HAP-1 (cell line): ENCODE measurements at places on chromosomes 5 and 9.

DNA sequence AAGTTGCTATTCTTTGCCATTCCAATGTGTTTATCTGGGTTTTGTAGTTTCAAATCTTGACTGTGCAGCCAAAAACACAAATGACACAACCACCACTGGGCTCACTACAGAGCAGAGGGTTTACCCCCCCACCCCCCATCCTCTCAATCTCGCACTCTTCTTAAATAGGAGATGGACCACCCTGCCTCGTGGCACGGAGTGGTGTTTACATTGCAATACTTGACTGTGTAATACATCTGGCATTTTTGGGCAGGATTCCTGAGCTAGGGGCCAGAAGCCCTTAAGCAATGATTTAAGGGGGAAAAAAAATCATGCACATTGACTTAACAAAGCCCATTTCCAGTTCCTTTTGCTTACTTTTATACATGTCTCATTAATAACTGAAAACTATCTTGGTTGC is 19.0 kb downstream of the PTCH1 start:
- no peak for DNase-seq

DNA sequence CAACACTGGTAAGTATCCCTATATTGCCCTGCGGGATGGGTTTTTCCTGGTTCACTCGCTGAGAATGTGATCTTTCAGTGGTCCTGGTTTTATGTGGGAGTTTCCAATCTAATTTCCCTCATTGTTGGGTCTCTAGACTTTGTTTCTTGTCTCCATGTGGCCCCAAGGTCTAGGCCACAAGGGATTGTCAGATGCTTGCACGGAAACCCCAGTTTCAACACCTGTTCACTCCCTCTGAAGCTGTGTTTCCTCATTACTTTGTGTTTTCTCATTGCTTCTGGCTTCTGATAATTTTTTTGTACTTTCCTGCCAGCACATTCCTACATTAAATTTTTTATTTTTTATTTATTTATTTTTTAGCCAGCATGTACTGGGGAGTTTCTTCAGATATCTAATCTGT is 191.5 kb downstream of the TTLL11 start:
- DNase-seq, result no peak

DNA sequence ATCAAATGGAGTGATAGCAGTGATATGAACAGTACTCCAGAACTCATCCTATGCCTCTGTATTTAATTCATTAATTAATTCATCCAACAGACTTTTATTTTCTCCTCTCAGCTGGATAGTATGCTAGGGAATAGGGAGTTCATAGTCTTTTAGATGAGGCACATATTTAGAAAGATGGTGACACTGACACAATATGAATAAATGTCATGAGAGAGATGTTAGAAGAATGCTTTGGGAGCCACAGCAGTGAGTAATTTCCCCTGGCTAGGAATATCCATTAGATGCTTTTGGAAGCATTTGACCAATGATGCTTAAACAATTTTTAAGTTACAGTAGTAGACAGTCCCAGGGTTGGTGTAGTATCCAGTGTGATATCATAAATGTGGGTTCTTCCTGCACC is 428.7 kb upstream of the SGCD start:
- no peak for DNase-seq

DNA sequence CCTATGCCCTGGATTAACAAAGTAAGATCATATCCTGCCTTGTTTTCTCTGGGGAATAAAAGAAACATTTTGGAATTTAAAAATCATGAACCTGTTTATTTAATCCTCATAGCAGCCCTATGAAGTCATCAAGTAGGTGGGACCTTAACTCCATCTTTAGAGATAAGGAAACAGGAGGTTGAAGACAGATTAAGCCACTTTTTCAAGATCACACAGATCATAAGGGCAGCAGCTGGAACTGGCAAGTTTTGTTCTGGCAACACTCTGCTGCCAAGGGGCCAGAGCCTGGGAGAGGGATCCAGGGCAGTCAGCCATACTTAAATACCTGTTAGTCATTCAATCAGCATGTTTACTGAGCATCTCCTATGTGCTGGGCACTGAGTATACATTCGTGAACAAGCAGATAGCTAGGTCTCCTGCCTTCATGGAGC is 63.7 kb downstream of the SLC1A1 start:
- no peak for DNase-seq

- no peak for DNase-seq
Measured at GRCh38 chr5:139658501-139658927, 10.4 kb downstream of the CXXC5 start.

- no peak for DNase-seq
Measured at GRCh38 chr9:23672151-23672550, 153.9 kb downstream of the ELAVL2 start.

DNA sequence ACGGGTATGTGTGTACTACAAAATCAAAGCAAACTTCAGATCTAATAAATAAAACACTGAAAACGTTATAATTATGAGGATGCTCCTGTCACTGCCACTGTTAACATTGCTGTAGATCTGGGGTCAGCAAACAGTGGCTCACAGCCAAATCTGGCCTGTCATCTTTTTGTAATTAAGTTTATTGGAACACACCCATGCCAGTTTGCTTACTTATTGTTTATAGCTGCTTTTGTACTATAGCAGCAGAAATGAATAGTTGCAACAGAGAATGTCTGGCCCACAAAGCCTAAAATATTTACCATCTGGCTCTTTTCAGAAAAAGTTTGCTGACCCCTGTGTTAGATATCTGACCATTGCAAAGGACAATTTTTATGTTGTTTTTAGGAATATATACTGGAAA is 32.1 kb downstream of the PRRC1 start:
- DNase-seq, result peak; percentile 24

DNA sequence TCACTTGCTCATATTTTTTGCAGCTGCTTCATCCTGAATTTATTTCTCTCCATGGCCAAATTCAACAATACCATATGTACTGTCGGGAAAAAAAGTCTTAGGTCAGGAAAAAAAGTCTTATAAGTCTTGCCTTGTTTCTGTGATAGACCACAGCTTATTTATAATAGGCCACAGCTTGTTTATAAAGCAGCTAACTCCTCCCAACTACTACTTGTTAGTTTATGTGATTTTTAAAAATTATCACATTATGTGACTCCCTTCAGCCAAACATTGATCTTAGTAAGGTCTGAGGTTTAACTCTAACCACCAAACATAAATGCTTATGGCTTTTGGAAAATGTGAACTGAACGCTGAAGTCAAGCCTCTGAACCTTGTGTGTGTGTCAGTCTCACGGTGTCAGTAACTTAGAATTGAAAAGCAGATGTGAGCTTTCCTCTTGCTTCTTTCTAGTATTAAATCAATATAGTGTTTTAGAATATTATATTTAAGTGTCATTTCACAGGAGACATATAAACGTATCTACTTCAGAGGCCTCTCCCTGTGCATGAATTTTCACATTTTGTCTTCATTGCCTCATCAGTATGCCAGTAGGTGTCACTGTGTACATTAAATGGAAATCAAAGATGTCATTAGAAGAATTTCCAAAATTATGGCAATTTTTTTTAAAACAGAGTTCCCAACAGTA is 51.3 kb downstream of the SNX24 start:
- DNase-seq, result no peak

GRCh38 chr5:67495072-67495471 is 298.5 kb upstream of the CD180 start:
- no peak for DNase-seq

DNA sequence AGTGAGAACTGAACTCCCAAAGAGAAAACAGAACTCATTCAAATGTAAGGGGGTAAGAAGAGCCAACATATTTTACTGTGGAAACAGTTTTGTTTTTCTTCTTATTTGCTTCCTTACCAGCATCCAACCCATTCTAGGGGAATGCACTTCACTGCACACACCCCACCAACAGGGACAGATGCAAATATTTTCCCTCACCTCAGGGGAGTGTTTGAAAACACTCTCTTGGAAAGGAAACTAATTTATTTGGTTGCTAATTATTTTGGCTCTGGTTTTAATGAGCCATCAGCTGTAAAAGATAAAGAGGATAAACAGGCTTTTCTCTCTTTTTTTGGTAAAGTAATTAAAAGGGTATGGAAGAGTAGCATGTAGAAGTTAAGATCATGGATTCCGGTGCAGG is 413.4 kb downstream of the MAN2A1 start:
- no peak for DNase-seq

GRCh38 chr5:125654392-125654791 is 768.8 kb upstream of the GRAMD2B start:
- no peak for DNase-seq

DNA sequence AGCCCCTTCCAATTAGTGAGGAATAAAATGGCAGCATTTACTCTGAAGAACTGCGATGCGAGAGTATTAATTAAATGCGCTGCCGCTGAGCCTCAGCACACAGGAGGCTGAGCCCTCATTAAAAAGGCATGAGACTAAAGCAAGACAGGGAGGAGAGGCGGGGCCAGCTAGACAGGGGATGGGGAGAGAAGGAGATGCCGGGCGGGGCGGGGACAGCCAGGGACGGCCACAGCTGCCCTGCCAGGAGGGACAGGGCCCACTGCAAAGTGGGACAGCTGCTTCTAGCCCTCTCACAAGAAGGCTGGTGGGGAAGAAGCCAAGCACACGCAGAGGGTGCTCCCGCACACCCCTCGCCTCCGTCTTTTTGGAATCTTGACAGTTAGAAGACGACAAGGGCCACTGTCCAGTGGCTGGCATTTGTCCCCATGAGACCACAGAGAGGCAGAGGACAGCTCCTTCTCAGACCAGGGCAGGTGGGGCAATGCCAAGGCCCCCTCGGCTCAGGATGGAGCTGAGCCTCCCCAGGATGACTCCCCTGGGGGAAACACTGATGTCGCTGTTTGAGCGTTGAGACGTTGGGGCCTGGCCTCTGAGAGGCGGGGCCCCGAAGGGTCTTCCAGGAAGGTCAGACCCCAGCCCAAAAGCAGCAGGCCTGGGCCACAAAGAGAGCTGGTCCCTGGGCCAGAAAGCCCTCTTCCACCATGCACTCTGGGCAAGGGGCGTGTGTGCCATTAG is 26.9 kb downstream of the ADAMTS2 start:
- no peak for DNase-seq

- DNase-seq, result peak; percentile 85
Measured at GRCh38 chr5:172479034-172479783, 24.9 kb upstream of the SH3PXD2B start.

- no peak for DNase-seq
Measured at GRCh38 chr9:10250219-10250618, 362.6 kb downstream of the PTPRD start.

DNA sequence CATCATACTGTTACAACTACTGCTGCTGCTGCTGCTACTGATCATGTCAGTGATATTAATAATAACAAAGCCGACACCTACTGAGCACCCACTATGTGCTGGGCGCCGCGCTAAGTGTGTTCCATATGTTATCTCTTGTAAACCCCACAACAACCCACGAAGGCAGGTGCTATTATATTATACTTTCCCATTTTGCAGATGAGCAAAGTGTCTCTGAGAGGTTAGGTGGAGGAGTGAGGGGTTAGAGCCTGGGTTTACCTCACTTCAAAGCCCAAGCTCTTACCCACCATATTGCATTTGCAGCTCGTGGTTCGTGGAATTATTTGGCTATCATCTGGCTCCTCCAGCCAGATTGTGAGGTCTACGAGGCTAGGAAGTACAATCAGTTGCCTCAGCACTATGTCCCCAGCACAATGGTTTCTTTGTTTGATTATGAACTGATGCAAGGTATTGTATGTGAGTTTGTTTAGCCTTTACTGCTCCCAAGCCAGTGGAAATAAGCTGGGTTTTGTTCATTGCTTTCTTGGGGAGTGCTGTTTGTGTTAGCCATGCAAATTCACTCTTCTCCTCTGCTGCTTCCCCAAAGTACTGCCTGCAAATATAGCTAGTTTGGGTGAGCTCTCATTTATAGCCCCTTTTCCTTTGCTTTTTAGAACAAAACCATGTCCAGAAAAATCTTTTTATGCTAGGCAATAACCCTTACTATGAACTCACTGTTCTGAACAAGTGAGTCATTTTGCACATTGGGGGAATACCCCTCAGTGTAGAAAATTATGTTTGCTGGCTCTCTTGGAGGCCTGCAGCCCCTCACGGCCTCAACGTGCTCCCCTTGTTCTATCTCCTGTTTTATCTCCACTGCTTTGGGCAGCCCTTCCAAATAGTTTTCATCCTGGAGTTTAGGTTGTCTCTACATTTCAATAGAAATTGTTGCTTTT is 47.9 kb downstream of the ALG2 start:
- DNase-seq, result peak; percentile 27

- DNase-seq, result no peak
Measured at GRCh38 chr5:148636353-148636752, 18.0 kb downstream of the HTR4 start.

DNA sequence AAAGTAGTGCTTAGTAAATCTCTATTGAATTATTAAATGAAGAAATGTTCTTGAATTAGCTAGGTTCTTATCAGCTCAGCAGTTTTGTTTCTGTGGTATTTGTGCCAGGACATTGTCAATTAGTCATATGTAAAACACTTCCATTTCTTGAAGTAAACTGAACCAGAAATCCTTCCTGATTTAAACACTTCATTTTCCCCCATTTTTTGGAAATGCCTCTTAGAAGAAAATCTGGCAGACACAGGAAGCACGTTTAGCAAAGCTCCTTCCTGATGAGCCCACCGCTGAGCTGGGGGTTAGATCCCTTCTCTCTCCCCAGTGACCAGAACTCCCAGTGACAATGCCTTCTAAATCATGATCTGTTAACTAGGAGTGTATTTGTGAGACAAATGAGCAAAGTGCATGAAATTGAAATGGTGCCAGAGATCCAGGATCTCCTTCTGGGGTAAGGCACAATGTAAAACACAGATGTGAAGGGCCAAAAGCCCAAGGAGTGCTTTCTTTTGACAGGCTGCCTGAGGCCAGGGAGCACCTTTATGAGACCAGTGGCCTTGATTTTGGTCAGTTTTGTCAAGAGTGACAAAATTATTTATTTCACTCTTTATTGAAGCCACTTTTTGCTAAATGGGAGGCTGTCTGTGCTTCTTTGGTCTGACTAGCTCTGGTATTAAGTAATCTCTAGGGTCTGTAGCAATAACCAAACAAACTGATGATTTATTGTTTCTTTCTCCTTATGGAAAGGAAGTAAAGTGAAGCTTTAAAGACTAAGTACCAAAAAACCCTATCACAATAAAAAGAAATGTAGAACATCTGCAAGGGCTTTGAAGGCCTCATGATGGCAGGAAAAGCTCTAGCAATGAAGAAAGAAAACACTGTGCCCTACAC is 25.5 kb upstream of the RUSC2 start:
- DNase-seq, result no peak

DNA sequence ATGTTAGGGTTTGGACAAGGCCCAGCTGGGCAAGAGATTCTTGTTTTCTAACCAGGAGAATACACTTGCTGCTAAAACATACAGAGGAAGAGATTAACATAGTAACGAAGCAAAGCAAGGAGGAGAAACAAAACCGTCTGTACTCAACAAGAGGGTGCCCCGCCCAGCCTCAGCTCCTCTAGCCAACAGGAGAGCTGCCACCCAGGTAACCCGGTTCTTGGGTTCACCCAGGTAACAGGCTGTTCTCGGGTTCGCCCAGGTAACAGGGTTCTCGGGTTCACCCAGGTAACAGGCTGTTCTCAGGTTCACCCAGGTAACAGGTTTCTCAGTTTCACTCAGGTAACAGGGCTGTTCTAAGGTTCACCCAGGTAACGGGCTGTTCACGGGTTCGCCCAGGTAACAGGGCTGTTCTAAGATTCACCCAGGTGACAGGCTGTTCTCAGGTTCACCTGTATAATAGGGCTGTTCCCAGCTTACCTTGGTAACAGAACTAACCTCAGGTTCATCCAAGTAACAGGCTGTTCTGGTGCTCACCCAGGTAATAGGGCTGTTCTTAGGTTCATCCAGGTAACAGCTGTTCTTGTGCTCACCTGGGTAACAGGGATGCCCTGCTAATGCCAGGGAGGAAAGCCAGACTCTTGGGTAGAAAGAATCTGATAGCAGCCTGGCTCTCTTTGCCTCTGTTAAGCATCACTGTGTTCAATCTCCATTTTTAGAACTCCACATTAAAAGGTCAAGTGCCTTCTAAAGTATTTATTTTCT is 271.6 kb downstream of the SYK start:
- no peak for DNase-seq
